ENCODE measurements at places on chromosomes 2 and 18. TPM values are rescaled to one million over a fixed set of nuclear protein-coding genes. Genes with fewer than 3 reads are reported as not detected.

IL37 gene
- not detected for total RNA-seq

DNA sequence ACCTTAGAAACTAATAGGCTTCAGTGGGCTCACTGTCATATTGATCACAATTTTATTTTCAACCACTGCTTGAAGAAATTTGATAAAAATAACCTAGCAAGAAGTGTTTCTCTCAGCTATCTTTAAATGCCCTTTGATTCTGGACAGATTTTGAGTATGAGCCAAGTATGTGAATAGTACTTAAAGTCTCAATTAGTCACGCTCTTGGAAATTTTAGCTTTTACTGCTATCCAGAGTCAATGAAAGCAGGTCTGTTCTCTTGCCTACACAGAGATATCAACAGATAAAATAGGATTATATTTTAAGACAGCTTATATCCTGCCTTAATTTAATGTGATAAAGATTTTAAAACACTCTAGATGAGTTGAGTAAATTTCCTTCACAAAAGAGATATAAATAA lies 337.3 kb downstream of the CBLN2 start:
- no peaks in the 10 kb centered on the region for H3K36me3 ChIP-seq
- DNase-seq = no peak
- no peak overlapping the region for H3K4me3 ChIP-seq
- no peaks in the 10 kb centered on the region for H3K4me1 ChIP-seq

FBXO15 gene
- 3.5 TPM for total RNA-seq

WNT6 gene
- 0.57 TPM for total RNA-seq

SKOR2 gene
- not detected for total RNA-seq

GRCh38 chr18:40148960-40149359 lies 1806.1 kb upstream of the PIK3C3 start:
- H3K4me1 ChIP-seq = no peaks in the 10 kb centered on the region
- no peak overlapping the region for H3K4me3 ChIP-seq
- no peak overlapping the region for H3K27ac ChIP-seq
- DNase-seq = no peak
- H3K27me3 ChIP-seq = no peaks in the 10 kb centered on the region

GRCh38 chr2:201258666-201259615 lies 1.4 kb upstream of the CASP8 start:
- peak overlapping the region; percentile 89 for H3K4me3 ChIP-seq
- no peaks in the 10 kb centered on the region for H3K36me3 ChIP-seq
- no peak for DNase-seq
- no peaks in the 10 kb centered on the region for H3K27me3 ChIP-seq
- H3K4me1 ChIP-seq = no peaks in the 10 kb centered on the region
- H3K27ac ChIP-seq = peak overlapping the region; percentile 92

DNA sequence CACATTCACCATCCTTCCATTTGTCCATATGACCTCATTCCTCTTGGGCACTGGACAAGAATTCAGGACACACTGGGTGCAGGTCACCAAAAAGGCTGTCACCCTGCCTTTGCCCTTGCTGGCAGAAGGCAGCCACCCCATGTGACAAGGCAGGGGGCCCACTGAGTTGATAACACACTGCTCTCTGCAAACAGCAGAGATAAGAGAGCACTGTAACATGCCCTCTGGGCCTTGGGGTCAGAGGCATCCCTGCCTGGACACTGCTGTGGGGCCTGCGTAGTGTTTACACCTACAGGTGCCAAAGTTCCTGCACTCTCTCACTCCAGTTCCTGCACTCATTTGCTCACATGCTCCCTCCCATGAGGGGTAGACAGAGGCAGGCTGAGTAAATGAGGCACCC lies 344.7 kb upstream of the TCF4 start:
- no peaks in the 10 kb centered on the region for H3K27me3 ChIP-seq
- no peak overlapping the region for H3K4me3 ChIP-seq
- no peak overlapping the region for H3K27ac ChIP-seq
- no peaks in the 10 kb centered on the region for H3K4me1 ChIP-seq
- H3K36me3 ChIP-seq = no peaks in the 10 kb centered on the region
- DNase-seq = no peak

DNA sequence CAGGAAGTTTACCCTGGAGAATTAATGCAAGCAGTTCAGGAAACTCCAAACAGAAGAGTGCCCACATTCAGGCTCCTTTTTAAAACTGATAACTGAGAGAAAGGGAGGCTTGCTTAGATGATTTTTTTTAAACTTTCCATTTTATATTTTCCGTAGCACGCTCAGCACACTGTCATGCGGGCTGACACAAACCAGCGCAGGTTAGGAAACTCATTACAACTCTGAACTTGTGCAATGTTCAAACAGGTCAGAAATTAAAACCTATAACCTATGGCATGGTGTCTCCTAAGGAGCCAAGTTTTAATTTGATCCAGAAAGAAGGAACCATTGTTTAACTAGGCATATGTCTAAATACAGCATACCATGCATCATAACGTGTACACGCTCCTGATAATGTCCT lies 117.7 kb upstream of the SMIM21 start:
- no peak for DNase-seq
- no peaks in the 10 kb centered on the region for H3K27me3 ChIP-seq
- H3K4me1 ChIP-seq = no peaks in the 10 kb centered on the region
- H3K36me3 ChIP-seq = no peaks in the 10 kb centered on the region

GRCh38 chr2:54602736-54603322 lies 120.6 kb upstream of the EML6 start:
- H3K27me3 ChIP-seq = no peaks in the 10 kb centered on the region
- H3K4me1 ChIP-seq = peaks cover 71% of the 10 kb centered on the region
- DNase-seq = no peak
- H3K36me3 ChIP-seq = no peaks in the 10 kb centered on the region

- H3K27ac ChIP-seq = no peak overlapping the region
- no peaks in the 10 kb centered on the region for H3K27me3 ChIP-seq
- no peaks in the 10 kb centered on the region for H3K4me1 ChIP-seq
These were observed 22.9 kb downstream of the WIPF1 start for GRCh38 chr2:174574657-174575056.

DNA sequence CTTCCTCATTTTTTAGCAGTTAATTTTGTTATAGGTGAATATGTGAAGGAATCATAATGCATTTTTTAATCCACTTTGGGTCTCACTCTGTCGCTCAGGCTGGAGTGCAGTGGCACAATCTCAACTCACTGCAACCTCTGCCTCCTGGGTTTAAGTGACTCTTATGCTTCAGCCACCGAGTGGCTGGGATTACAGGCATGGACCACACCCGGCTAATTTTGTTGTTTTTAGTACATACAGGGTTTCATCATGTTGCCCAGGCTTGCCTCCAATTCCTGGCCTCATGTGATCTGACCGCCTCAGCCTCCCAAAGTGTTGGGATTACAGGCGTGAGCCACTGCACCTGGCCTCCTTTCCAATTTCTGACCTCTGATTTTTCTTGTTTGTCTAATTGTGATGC lies 17.7 kb downstream of the SCYGR5 start:
- no peaks in the 10 kb centered on the region for H3K27me3 ChIP-seq
- H3K4me1 ChIP-seq = no peaks in the 10 kb centered on the region
- DNase-seq = no peak
- no peak overlapping the region for H3K27ac ChIP-seq
- no peak overlapping the region for H3K4me3 ChIP-seq

XDH gene
- 3.1 TPM for total RNA-seq

DNA sequence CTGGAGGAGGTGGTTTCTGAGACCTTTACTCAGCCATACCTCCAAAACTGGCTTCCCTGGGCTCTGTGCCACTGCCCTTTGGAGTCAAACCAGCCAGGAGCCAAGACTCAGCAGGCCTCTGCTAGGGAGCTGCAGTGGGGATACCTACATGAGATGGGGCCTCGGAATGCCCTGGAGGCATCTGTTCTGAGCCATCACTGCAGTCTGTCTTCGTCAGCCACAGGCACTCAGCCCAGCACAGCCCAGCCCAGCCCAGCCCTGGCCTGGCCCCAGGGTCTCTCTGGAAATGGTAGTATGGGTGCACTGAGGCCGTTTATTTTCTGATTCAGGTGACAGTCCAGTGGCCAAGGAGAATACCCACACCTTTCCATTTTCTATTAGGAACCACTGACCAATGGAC lies 209.8 kb downstream of the CELF4 start:
- no peaks in the 10 kb centered on the region for H3K4me1 ChIP-seq
- H3K4me3 ChIP-seq = no peak overlapping the region
- H3K27me3 ChIP-seq = no peaks in the 10 kb centered on the region
- no peak for DNase-seq
- no peak overlapping the region for H3K27ac ChIP-seq

DNA sequence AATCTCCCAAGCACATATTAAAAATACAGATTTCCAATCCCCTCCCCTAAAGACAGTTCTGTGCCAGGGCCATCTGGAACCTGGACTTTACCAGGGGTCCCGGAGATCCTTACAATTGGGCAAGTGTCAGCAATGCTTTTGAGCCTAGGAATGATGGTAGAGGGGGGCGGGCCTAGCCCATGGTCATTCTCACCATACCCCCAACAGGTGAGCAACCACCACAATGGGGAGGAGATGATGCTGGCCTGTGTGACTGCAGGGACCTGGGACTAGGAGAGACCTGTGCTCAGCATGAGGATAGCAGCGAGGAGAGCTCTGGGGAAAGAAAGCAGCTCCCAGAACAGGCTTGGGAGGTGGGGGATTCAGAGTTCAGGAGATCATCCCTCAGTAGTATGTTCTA lies 13.9 kb upstream of the ASAP2 start:
- no peak for DNase-seq
- no peaks in the 10 kb centered on the region for H3K27me3 ChIP-seq
- no peak overlapping the region for H3K27ac ChIP-seq
- no peak overlapping the region for H3K4me3 ChIP-seq
- peaks cover 14% of the 10 kb centered on the region for H3K4me1 ChIP-seq
- H3K36me3 ChIP-seq = no peaks in the 10 kb centered on the region

- DNase-seq = no peak
- H3K27ac ChIP-seq = no peak overlapping the region
- no peaks in the 10 kb centered on the region for H3K36me3 ChIP-seq
- H3K4me3 ChIP-seq = no peak overlapping the region
These were observed 221.6 kb downstream of the RBM43 start for GRCh38 chr2:151040039-151040438.

DNA sequence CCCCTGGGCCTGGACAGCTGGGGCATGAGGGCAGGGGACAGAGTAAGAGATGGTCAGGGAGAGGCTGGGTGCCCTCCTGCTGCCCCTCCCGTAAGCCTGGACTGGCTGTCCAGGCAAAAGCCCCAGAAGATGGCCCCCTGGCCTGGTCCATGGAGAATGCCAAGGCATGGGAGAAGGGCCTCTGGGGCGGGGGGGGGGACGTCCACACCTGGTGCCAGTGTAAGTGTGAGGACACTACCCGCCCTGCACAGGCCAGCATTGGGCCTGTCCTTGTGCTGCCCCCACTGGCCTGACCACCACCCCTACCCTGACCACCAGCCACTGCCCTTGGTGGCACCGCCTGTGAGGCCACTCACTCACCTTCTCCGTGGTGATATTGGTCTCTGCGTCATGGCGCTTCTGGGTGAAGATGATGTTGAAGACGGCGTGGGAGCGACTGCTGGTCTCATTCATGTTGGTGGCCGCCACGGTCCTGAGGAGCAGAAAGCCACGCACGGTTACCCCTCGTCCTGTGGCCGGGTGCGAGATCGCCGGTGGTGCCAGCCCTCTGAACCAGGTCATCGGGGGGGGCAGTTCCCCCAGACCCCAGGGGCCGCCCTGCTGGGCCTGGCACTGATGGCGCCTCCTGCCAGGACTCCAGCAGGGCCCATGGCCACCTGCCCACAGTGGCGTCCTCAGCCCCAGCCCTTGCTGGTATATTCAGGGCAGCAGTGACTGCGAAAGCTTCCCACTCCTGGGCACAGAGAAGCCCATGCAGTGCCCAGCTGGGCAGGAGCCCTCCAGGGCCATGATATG lies 35.2 kb downstream of the KIF1A start:
- H3K27ac ChIP-seq = no peak overlapping the region
- H3K36me3 ChIP-seq = no peaks in the 10 kb centered on the region
- H3K4me3 ChIP-seq = no peak overlapping the region
- no peak for DNase-seq
- no peaks in the 10 kb centered on the region for H3K27me3 ChIP-seq

DNA sequence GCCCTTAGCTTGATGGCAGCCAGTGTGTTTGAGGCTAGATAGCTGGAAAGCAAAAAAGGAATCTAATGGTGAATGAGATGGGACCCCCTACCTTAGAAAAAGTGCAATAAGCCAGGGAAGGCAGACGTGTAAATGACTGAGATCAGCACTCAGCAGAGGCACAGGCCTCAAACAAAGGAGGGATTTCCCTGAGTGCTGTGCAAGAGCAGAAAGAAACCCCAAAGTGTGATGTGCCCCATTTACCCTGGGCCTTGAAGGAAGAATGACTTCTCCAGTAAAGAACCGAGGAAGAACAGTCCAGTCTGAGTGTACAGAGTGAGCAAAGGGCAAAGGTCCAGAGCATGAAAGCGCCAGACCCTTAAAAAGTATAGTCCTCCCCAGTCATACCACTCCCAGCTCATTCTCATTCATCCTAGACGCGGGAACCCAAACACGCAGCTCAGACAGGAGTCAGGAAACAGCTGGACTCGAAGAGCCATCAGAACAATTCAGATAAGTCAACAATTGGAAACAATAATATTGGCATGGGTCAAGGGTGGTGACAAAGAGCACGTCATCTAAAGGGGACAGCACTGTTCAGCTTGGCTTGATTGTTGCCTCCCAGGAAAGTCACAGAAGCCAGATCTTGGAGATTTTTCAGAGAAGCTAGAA lies 121.7 kb downstream of the INO80D start:
- no peaks in the 10 kb centered on the region for H3K4me1 ChIP-seq
- DNase-seq = no peak
- H3K4me3 ChIP-seq = no peak overlapping the region
- no peaks in the 10 kb centered on the region for H3K36me3 ChIP-seq

BCL11A gene
- total RNA-seq = 8.7 TPM

ACOXL gene
- 2.0 TPM for total RNA-seq

DNA sequence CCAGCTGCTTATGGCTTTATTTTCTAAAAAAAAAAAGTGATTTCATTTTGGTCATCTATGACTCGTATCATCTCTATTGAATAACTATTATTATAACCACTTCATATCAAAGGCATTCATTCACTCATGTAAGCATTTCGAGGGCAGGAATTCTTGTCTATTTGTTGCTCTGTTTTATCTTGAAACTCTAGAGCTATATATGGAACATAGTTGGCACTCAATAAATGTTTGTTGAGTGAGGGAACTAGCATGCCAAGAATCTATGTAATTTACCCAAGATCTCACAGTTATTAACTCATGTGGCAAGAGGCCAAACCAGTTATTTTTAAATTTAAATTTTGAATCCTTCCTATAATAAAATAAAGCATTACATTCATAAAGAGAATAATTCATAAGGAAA lies 470.1 kb downstream of the TMX3 start:
- H3K4me1 ChIP-seq = no peaks in the 10 kb centered on the region
- H3K27me3 ChIP-seq = no peaks in the 10 kb centered on the region
- DNase-seq = no peak
- no peaks in the 10 kb centered on the region for H3K36me3 ChIP-seq

Data from kidney (tissue), 22 donors.